ENCODE measurements at places on chromosomes 3 and 15. TPM values are rescaled to one million over a fixed set of nuclear protein-coding genes. Genes with fewer than 3 reads are reported as not detected.

XXYLT1 gene
- total RNA-seq: 3.7 TPM

DNA sequence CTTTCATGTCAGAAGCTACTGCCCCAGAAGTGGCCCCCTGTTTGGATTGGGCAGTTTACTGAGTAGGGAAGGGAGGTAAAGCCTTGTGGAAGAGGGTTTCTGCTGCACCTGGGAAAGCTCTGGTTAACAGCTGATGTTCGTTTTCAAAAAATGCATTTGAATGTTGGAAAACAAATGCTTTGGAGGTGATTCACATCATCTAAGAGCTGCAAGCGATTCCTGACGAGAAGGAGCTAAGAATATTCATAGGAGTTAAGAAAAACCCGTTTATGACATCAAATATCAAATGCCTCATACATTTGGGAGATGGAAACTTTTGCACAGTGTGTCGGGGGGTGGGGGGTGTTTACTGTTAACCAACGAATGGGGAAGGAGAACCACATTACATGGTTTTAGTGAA lies 183.8 kb upstream of the NR2F2 start:
- no peak for DNase-seq

DNA sequence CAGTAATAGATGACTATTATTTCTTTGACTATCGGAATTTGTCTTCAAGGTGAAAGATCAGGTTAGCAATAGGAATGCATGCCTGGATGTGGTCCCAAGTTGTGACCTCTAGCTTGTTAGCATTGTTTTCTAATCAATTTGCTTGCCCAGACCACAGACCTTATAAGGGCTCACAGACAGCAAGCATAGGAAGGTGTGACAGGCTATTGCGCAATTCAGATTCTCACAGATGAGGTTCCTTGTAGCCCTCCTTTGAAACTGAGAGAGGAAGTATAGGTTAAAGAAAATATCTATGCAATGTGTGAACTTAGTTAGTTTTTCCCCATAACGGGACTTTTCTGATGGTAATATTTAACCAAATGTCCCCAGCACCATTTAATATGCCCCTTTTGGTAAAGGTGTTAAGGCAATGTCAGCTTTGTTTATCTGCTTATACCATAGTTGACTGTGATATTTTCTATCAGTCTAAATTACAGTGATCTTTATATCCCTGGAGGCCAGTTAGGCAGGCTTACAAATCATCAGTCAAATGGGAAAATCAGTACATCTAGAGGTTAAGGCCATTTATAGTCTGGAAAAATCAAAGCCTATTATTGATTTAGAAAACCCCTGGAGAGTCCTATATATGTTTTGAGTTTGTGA lies 168.1 kb upstream of the MBNL1 start:
- DNase-seq: no peak

GRCh38 chr15:83396101-83396500 lies 51.0 kb upstream of the SH3GL3 start:
- DNase-seq: no peak

GRCh38 chr3:163196245-163196644 lies 1699.6 kb downstream of the OTOL1 start:
- no peak for DNase-seq

DNA sequence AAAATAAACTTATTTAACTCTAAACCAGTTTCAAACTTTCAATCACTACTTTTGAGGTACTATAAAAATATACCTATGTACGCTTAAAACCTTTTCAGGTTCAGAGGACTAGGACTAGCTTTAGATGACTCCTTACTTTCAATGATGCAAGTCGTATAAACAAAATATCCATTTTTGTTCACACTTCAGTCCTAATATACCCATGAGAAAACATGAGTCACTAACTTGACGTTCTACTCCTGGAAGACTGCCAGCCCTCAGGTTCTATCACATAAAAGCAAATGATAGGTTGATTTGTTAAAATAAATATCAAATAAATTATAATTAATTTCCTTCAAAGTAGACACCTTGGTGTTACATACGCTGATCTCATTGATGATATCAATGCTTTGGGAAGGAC lies 10.6 kb upstream of the P3H2 start:
- no peak for DNase-seq

DNA sequence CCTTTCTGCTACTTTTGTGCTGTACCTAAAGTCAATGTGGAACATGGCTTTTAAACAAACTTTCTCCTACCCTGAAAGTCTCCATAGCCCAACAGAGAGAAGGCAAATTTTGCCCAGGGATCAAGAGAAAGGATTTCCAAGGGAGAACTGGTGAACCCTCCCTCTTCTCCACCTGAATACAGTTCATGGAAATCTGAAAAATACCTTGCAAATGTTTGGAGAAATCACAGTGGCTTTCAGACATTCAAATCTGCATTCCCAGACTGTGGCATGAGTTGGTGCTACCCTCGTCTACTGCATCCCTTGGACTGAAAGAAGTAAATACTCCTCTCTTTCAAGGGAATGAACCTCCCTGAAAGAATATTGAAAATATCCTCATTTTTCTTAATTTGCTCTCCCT lies 38.7 kb downstream of the ZIC4 start:
- no peak for DNase-seq

Measured in liver (tissue), 10 donors.